Thoracic aorta (tissue), 2 donors: ENCODE measurements at places on chromosomes 3 and 15.

DNA sequence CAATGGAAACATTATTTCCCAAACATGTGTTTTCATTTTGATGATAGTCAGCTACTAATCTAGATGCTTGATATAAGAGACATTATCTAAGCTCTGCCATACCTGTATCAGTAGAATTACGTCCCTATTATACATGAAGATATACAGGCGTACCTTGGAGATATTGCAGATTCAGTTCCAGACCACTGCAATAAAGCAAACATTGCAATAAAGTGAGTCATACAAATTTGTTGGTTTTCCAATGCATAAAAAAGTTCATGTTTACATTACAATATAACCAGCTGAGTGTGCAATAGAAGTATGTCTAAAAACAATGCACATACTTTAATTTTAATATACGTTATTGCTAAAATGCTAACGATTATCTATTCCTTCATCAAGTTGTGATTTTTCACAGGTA, 236.0 kb upstream of the ZNF717 start:
- no peak overlapping the region for H3K4me3 ChIP-seq
- no peak overlapping the region for H3K27ac ChIP-seq
- H3K4me1 ChIP-seq: no peaks in the 10 kb centered on the region
- no peaks in the 10 kb centered on the region for H3K36me3 ChIP-seq
- no peaks in the 10 kb centered on the region for H3K27me3 ChIP-seq

DNA sequence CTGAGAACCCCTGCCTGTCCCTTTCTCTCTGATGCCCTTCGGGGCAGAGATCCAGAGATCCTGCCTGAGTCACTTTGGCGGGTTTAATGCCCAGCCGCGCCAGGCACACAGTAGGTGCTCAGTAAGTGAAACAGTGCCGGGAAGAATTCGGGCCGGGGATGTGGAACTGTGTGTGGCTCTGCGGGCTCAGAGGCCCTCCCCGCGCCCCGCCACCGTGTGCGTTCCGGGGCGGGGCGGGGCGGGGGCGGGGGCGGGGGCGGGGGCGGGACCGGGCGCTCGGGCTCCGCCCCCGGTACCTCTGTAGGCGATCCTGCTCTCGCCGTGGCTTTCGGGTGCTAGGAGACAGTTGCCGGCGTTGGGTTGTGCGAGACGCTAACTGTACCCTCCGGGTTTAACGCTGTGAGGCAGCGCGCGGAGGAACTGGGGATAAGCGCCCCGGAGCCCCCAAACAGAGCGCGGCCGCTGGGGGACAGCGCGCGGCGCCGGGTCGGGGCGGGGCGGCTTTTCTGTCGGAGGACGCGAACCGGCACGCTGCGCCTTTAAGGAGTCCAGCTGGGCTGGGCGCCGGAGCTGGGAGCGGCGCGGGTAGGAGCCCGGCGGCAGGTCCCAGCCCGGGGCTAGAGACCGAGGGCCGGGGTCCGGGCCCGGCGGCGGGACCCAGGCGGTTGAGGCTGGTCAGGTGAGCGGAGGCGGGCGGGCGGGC, at the start of gene ABHD6:
ABHD6 (plus strand) TSS at position 555 of the 703 bp plus-strand sequence. CDS start 18,795 bp downstream, outside the sequence.
- no peaks in the 10 kb centered on the region for H3K36me3 ChIP-seq
- peaks cover 3% of the 10 kb centered on the region for H3K4me1 ChIP-seq
- H3K27ac ChIP-seq: peak within 1 kb of the TSS; percentile 63
- H3K4me3 ChIP-seq: peak within 1 kb of the TSS; percentile 80
- no peaks in the 10 kb centered on the region for H3K27me3 ChIP-seq

DNA sequence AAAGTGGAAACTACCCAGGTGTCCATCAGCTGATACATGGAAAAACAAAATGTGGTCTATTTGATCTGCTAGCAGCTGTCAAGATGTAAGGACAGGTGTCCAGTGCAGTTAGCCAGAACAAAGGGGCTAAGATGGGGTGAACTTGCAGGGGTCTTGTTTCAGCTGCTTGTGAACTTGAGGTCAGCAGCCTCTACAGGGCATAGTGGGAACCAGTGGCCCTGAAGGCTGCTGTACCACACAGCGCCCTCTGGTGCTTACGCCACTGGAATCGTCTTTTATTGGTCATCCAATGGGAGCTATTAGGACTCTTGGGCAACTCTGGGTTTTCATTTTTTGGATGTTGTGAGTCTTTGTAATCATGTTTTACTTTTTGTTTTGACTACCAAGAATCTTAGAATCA, 62.2 kb upstream of the CTSH start:
- no peak overlapping the region for H3K27ac ChIP-seq
- H3K4me1 ChIP-seq: peaks cover 5% of the 10 kb centered on the region
- no peak for DNase-seq
- no peaks in the 10 kb centered on the region for H3K36me3 ChIP-seq
- no peaks in the 10 kb centered on the region for H3K27me3 ChIP-seq
- no peak overlapping the region for H3K4me3 ChIP-seq

DNA sequence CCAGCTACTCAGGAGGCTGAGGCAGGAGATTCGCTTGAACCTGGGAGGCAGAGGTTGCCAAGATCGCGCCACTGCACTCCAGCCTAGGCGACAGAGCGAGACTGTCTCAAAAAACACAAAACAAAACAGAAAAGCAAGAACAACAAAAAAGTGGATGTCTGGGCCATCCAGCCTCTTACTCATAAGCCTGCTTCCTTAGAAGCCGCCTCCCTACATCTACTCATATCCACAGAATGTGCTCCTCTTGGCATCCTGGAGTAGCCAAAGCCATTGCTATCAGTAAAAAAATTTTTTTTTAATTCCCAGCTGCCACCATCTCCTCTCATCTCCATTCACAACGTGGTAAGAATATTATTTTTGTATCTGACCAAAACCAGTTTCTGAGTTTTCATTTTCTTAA, 10.8 kb downstream of the ZSCAN2 start:
- no peak for DNase-seq
- H3K27ac ChIP-seq: no peak overlapping the region
- H3K36me3 ChIP-seq: no peaks in the 10 kb centered on the region

- H3K36me3 ChIP-seq: no peaks in the 10 kb centered on the region
- H3K4me3 ChIP-seq: no peak overlapping the region
- H3K27me3 ChIP-seq: no peaks in the 10 kb centered on the region
- no peak for DNase-seq
- H3K27ac ChIP-seq: no peak overlapping the region
Observed at GRCh38 chr15:69289342-69290146, 9.2 kb upstream of the PAQR5 start.

GRCh38 chr3:1294586-1294985, 201.8 kb downstream of the CNTN6 start:
- H3K36me3 ChIP-seq: no peaks in the 10 kb centered on the region
- no peaks in the 10 kb centered on the region for H3K27me3 ChIP-seq
- H3K4me3 ChIP-seq: no peak overlapping the region
- no peaks in the 10 kb centered on the region for H3K4me1 ChIP-seq
- no peak for DNase-seq
- H3K27ac ChIP-seq: no peak overlapping the region

DNA sequence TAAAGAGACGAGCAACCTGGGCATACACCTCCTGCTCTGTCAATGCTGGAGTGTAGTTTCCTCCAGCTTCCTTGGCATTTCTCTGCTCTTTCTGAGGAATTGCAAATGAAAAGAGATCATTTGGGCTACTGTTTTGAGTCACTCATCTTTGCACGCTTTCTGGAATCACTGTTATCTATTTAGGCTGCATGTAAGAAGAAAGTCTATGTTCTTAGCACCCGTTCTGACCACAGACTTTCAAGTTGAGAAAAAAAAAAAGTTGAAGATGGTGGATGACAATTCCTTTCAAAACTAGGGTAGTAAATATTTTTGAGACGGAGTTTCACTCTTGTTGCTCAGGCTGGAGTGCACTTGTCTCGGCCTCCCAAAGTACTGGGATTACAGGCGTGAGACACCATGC, 41.3 kb downstream of the SIN3A start:
- DNase-seq: no peak
- no peak overlapping the region for H3K27ac ChIP-seq
- H3K4me3 ChIP-seq: no peak overlapping the region
- no peaks in the 10 kb centered on the region for H3K27me3 ChIP-seq
